Stimulated activated effector memory CD8-positive, alpha-beta T cell treated with anti-CD3 and anti-CD28 coated beads, Interleukin-12 subunit alpha, Interleukin-12 subunit beta, amount 100 ng/mL, for 72 hours (primary cell): ENCODE measurements at places on chromosomes 2 and 18.

GRCh38 chr2:100643906-100644501 lies 81.2 kb downstream of the PDCL3 start:
- no peak for DNase-seq

DNA sequence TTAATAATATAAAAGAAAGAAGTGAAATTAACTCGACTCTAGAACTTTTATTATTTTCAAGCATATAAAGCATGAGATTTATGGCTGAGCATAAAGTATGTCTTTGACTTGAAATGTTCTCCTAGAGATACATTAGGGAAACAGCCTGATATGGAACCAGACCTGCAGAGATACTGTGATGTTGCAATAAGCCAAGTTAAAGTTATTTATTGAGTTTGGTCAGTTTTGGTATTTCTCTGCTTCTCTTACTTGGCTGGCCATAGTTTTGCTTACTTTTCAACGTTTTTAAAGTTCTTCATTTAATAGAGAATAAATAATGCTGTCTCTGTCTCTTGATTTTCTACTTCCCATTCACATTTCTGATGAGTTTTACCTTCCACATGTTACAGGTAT lies 76.0 kb downstream of the GFPT1 start:
- DNase-seq: no peak

- DNase-seq: peak; percentile 2
These were observed 101.5 kb downstream of the KCNF1 start for GRCh38 chr2:11013196-11013595.

DNA sequence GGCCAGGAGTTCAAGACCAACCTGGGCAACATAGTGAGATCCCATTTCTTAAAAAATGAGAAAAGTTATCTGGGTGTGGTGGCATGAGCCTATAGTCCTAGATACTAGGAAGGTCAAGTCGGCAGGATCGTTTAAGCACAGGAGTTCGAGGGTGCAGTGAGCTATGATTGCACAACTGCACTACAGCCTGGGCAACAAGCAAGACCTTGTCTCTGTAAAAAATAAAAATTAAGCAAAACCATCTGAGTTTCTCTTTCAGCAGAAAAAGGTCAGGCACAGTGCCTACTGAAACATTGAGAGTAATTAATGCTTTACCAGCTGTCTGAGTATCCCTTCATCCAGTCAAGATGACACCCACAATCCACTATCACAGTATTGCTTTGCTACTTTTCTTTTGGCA lies 258.3 kb downstream of the MBD5 start:
- DNase-seq: no peak

DNA sequence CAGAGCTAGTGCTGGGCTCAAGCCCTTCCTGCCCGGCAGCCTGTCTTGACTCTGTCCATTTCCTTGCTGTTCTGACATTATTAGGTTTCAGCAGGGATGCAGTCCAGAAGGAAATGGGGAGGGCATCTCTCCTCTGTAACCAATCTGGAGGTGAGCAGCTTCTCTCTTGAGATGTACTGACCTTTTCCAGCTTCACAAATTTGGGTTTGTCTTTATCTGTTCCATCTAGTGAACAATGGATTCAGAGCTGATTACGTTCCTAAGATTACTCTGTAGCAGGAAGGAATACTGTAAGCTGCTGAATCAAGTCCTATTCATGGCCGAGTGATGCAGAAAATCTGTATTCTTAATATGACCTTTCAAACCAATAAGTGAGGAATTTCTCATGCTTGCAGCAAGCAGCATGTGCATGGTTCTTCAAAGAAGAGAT lies 11.0 kb downstream of the PLA2R1 start:
- DNase-seq: no peak

GRCh38 chr2:27086724-27087593 lies at the start of gene KHK:
KHK (plus strand) TSS chr2:27086772; CDS start chr2:27087260, 488 bp downstream.
- DNase-seq: no peak

- DNase-seq: no peak
These were observed 733.3 kb downstream of the SUCLG1 start for GRCh38 chr2:83725735-83726134.

DNA sequence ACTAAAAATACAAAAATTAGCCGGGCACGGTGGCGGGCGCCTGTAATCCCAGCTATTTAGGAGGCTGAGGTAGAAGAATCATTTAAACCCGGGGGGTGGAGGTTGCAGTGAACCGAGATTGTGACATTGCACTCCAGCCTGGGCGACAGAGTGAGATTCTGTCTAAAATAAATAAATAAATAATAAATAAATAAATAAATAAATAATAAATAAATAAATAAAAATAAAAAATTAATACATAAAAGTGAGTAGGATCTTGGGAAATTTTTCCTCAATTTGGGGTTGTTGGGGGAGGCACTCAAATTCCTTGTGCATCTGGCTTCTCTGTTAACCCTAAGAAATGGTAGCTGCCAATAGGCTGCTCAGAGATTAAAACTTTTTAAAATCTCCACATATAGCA lies 20.3 kb upstream of the FOXI3 start:
- no peak for DNase-seq

DNA sequence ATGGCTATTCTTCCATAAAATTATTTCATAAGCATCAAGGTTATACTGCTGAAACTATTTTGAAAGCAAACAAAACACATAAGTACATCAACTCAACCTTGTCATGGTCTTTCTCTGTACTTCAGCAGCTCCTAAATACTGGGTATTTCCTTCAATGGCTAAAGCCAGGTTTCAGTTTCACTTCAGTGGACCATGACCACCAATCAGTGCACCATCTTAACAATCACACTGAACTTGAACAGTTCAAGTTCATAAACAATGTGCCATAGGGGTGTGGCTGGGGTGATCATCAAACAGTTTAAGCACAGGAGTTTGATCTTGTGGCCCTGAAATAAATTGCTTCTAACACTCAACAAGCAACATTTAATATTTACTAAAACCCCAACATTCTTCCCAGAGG lies 124.1 kb upstream of the FIGN start:
- DNase-seq: no peak

GRCh38 chr2:85854166-85854509 lies 34.7 kb downstream of the ST3GAL5 start:
- DNase-seq: no peak

DNA sequence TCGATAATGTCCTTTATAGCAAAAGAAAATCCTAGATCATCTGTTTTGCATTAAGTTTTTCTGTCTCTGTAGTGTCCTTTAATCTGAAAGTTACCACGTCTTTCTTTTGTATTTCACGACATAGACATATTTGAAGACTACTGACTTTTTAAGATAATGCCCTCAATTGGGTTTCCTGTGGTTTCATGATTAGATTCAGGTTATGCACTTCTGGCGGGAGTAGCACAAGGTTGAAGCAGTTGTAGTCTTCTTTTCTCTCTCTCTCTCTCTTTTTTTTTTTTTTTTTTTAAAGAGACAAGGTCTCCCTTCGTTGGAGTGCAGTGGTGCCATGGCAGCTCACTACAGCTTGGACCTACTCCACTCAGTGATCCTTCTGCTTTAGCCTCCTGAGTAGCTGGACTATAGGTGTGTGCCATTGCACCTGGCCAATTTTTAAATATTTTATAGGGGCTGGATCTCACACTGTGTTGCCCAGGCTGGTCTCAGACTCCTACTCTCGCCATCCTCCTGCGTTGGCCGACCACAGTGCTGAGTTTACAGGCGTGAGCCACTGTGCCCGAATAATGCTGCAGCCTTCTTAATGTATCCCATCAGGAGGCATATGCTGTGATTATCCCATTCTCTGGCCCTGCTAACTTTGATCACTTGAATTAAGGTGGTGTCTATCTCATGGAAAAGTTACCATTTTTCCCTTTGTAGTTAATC lies 3.9 kb downstream of the INPP4A start:
- DNase-seq: no peak

DNA sequence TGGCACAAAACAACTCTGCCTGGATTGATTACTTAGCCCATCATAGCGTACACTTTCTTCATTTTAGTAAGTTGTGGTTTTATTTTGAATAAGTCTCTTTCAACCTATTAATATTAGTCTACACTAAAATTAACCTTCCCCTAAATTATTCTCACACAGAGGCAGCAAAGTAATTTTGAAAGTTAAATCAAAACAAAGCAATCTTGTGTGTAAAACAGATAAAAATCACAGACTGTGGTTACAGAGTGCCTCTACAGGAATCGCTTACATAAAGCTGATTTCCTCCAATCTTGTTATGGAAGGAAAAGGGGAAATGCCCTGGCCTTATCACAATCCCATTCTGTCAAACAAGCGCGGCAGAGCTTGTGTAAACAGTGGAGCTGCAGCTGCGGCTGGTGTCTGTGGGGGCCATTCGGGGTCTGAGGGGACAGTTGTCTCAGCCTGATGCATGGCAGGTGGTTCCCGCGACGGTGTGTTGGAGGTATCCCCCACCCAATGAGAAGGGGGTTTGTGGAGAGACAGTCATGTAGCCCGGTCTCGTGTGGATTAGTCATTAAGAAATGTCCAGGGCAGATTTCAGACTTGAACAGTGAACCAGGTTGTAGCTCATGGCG lies 42.1 kb downstream of the BCL2L11 start:
- no peak for DNase-seq

DNA sequence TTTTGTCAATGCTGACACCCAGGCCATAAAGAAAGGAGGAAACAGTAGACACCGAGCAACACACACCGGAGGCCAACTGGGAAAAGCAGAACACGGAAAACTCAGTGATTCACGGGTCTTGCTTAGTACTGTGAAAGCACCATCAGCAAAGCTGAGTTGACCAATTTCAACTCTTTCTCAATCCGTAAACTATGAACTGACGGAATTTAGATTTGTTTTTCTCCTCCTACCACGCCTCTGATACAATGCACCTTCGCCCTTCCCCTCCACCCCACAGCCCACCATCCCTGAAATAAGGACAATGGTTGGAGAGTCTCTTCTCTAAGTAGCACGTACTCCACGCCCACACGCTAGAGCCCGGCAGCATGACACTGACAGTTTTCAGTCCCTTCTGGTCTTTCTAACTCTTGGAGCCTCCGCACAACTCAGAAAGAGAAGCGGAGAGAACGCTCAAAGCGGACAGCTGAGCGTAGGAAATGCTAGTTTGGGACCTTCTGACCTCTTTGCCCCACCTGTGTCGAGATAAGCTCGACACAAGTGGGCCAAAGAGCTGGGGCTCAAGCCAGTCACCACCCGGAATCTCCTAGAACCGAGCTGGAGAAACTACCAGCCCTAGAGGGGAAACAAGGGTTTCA lies 669 bp downstream of the LNPK start:
- peak; percentile 32 for DNase-seq

DNA sequence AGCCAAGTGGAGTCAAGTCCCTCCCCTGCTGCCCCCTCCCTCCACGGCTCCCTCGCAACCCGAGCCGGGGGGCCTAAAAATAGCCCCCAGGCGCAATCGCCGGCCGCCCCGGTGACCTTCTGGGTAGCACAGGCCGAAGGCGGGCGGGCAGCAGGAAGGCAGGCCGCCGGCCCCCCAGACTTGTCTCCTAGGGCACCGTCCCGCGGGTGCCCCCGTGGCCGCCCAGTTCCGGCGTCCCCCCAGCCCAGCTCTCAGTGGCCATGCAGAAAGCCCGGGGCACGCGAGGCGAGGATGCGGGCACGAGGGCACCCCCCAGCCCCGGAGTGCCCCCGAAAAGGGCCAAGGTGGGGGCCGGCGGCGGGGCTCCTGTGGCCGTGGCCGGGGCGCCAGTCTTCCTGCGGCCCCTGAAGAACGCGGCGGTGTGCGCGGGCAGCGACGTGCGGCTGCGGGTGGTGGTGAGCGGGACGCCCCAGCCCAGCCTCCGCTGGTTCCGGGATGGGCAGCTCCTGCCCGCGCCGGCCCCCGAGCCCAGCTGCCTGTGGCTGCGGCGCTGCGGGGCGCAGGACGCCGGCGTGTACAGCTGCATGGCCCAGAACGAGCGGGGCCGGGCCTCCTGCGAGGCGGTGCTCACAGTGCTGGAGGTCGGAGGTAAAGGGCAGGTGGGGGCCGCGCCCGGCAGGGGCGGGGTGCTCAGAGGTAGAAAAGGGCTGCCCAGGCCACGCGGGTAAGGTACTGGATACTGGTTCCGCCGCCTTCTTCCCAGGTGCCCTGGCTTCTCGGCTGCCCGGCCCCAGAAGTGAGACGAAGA lies at the start of gene SPEG:
Gene SPEG (plus strand): TSS at position 126 of the 808 bp plus-strand sequence. CDS start 135 bp downstream, at position 261.
- no peak for DNase-seq

- DNase-seq: no peak
These were observed 1844.6 kb upstream of the PIK3C3 start for GRCh38 chr18:40110455-40110854.

DNA sequence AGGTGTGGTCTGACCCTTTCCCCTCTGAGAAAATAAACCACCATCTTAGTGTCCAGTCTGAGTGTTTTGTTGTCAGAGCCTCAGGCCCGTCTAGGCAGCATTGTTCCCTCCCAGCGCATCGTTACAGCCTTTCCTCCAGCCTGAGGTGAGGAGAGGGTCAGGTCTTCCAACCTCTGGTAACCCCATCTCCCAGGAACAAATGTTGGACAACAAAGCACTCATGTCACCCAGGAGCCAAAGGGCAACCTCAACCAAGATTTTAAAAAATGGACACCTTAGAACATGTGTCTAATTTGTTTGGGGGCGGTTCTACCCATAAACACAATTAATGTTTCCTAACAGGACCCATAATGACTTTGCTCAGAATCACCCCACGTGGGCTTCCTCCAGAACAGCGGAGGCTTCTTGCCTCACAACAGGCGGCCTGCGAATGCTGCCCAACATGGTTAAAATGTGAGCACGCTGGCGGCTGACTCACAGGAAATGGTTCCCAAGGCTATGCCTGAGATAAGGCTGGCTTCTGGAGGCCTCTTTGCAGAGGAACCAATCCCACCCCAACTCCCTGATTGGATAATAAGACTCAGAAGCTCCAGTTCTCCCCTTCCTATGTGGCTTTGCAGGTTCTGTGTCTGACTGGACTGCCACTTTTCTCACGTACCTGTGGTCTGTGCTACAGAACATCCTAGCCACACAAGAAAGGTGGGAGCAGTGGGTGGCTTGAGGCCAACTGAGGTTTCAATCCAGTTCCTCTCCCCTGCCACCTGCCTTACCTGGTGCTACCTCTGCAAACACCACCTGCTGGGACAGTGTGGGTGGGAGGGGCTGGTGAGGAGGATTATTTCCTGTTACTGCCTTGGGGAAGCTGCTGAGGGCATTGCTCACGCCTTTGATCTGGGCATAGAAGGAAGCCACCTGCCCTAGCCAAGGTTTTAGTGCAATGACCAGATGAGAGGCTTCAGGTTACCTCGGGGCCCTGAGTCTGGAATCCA lies 108.8 kb downstream of the B3GNT2 start:
- DNase-seq: peak; percentile 75

GRCh38 chr2:160246356-160246755 lies 46.3 kb upstream of the ITGB6 start:
- DNase-seq: no peak

GRCh38 chr2:138298120-138298814 lies 203.3 kb upstream of the SPOPL start:
- DNase-seq: no peak

GRCh38 chr2:10475221-10475722 lies 27.1 kb upstream of the ODC1 start:
- no peak for DNase-seq

GRCh38 chr2:197197895-197198311 lies 112.7 kb downstream of the ANKRD44 start:
- DNase-seq: no peak

GRCh38 chr2:238499731-238500580 lies 73.2 kb downstream of the ASB1 start:
- no peak for DNase-seq

DNA sequence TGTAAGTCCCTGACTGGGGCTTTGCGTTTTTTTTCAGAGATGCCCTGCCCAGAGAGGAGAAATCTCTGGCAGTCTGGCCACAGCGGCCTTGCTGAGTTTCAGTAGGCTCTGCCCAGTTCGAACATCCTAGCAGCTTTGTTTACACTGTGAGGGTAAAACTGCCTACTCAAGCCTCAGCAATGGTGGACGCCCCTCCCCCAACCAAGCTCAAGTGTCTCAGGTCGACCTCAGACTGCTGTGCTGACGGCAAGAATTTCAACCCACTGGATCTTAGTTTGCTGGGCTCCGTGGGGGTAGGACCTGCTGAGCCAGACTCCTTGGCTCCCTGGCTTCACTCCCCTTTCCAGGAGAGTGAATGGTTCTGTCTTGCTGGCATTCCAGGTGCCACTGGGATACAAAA lies 31.7 kb downstream of the L3MBTL4 start:
- DNase-seq: no peak
